Thyroid gland (tissue), 4 donors: ENCODE measurements at places on chromosomes 5 and 9. TPM values are rescaled to one million over a fixed set of nuclear protein-coding genes. Genes with fewer than 3 reads are reported as not detected.
A peak's percentile ranks its signal among the peaks of the same experiment; 100 is the strongest.

- peak; percentile 68 for DNase-seq
Measured at GRCh38 chr9:106878934-106879333, 16.0 kb downstream of the ZNF462 start.

GRCh38 chr9:88370346-88370745 is 17.9 kb upstream of the SPIN1 start:
- DNase-seq: no peak

GRCh38 chr5:60585618-60586017 is 114.3 kb downstream of the DEPDC1B start:
- no peak for DNase-seq

- DNase-seq: peak; percentile 12
Measured at GRCh38 chr9:131892162-131892707, 152.4 kb upstream of the RAPGEF1 start.

GRCh38 chr9:77156646-77157371 is 20.5 kb upstream of the VPS13A start:
- DNase-seq: no peak

- DNase-seq: no peak
Measured at GRCh38 chr5:50763351-50763750, 96.9 kb downstream of the PARP8 start.

DNA sequence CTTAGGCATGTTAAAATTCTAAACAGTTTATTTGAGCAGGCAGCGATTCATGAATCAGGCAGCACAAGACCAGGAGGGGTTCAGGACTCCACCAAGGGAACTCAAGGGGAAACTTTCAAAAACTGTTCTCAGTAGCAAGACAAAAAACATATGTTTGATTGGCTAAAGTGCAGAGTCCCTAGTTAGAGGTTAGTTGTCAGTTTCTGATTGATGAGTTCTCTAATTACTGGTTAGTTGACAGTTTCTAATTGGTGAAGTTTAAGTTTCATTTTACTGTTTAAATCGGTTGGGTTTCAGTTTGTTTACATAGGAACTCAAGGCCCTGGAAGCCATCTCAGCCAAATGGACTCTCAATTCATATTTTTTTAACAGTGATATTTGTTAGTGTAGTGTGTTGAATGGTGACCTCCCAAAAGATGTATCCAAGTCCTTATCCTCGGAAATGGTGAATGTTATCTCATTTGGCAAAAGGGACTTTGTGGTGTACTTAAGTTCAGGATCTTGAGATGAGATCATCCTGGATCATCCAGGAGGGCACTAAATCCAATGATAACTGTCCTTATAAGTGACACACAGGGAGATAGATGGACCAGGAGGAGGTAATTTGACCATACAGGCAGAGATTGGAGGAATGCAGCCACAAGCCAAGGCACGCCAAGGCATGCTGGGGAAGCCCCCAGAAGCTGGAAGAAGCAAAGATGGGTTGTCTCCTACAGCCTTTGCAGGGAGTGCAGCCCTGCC is 219.2 kb upstream of the RAI14 start:
- no peak for DNase-seq

DNA sequence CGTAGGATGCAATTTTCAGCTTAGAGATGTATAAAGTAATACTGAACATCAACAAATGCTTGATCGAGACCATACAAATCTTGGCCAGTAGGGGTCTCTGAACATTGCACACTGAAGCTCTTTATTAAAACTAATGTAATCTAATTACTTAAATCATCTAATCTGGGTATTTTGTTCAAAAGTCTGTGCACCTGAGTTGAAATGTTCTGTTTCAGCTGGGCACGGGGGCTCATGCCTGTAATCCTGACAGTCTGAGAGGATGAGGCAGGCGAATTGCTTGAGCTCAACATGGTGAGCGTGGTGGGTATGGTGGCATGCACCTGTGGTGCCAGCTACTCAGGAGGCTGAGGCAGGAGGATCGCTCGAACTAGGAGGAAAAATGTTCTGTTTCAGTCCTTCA is 41.0 kb downstream of the ESM1 start:
- DNase-seq: no peak

GRCh38 chr5:102119252-102119651 is 176.8 kb downstream of the SLCO4C1 start:
- DNase-seq: no peak

The SLC36A2 gene
- total RNA-seq: not detected

The ARID3C gene
- not detected for total RNA-seq

The LIX1 gene
- 0.89 TPM for total RNA-seq

The GTF3C5 gene
- 49.3 TPM for total RNA-seq
